ENCODE measurements at places on chromosomes 5 and 9.

DNA sequence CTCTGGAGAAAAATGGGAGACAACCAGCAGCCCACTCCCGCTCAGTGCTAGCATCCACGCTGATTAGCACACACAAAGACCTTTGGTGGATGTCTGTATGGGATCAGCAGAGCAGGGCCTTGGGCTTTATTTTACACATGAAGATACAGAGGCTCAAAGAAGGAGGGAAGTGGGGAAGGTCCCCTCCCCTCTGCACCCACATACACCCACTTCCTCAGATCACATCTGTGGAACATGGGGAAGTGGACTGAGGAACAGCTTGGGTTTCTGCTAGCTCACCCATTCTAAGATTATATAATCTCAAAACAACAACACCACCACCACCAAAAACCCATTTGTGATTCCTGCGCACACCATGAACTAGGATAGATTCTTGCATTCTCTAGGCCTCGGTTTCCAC, 14.0 kb downstream of the GGTA1 start:
- peak; percentile 88 for DNase-seq

- no peak for DNase-seq
These were observed 595.9 kb downstream of the DTWD2 start for GRCh38 chr5:118392491-118392890.

GRCh38 chr5:111404270-111404769, 108.0 kb downstream of the STARD4 start:
- no peak for DNase-seq

DNA sequence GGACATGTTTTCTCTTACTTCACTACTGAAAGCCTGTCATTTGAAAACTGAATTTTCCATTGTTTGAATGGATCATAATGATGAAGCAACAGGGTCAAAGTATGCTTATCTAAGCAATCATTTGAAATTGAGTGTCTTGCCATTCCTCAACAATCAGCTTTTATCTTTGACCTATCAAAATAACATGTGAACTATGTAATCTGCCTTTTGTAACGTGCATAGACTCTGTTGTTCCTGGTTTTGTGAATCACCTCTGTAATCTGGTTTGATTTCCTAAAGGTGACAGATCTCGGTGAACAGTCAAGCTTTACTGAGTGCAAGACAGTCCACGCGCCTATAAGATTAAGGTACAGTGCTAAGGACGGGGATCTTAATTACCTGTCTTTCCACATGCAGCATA, 3.3 kb downstream of the MEF2C start:
- no peak for DNase-seq

- DNase-seq: no peak
These were observed 17.9 kb downstream of the ADGRD2 start for GRCh38 chr9:124468061-124468740.

GRCh38 chr9:123373946-123374345, 17.9 kb downstream of the CRB2 start:
- no peak for DNase-seq

GRCh38 chr5:113167985-113168384, 191.4 kb downstream of the DCP2 start:
- no peak for DNase-seq

DNA sequence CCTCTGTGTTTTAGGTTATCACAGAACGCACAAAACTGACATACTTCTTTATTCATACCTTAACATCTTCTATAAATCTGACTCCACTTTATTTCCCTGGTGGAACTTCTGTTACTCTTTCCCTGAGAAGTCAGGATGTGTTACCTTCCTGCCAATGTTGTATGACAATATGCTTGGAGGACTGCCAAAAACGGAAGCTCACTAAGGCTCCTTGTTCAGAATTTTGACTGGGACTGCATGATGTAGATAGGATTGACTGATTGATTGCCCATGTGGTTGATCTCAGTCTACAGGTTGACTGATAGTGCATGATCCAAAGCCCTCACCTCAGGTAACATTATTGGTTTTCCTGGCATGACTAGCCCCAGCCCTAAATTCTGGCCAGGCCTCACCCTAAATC, 319.4 kb downstream of the TLR4 start:
- no peak for DNase-seq

DNA sequence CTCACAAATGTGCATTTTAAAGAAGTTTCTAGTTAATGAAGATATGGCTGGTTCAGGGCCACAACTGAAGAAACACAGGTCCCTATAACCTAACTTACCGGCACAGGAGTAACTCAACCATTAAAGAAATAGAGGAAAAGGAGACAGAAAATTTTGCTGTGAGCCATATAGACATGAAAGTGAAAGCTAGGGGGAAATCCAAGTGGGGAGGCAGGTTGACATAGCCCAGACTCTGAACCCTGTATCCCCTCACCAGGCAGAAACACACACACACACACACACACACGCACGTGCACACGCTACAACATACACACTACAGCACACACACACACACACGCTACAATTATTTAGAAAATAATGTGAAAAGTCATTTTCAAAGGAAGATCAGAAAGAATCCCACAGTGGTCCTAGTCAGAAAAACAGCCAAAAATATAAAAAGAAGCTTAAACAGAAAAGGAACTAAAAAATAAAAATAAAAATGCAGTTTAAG, 856.4 kb upstream of the CDH6 start:
- DNase-seq: no peak

DNA sequence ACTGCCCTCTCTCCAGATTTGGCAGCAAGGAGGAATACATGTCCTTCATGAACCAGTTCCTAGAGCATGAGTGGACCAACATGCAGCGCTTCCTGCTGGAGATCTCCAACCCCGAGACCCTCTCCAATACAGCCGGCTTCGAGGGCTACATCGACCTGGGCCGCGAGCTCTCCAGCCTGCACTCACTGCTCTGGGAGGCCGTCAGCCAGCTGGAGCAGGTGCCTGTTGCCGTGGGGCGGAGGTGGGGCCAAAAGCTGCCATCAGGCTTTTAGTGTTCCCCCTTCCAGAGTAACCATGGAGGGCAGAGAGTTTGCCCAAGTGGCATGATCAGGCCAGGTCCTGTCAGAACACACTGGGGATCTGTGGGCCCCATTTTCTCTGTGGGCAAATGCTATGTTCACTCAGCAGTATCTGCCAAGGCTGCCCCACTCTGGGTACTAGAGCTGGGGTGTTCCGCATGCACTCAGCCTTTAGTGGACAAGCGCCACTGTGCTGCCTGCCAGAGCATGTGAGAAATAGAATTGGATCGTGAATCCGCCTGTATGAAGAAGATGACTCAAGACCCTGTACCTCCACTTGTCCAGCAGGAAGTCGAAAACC, 117.1 kb downstream of the DAB2IP start:
- DNase-seq: no peak

DNA sequence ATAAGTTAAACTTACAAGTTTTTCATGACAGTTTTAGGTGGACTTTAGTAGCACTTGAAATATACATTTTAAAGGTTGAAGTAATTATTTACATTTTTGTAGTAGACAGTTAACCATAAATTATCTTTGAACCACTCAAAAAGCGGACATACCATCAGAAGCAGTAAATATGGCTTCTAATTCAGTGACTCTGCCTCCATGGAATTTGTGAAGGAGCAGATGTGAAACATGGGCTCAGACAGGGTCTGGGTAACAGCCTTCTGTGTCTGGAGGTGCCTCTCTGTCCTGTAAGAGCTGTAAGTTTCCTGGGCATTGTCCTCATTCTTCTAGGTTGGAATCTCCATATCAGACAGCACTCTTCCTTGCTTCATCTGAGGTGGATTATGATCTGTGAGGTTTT, 12.4 kb downstream of the RLN2 start:
- DNase-seq: no peak

DNA sequence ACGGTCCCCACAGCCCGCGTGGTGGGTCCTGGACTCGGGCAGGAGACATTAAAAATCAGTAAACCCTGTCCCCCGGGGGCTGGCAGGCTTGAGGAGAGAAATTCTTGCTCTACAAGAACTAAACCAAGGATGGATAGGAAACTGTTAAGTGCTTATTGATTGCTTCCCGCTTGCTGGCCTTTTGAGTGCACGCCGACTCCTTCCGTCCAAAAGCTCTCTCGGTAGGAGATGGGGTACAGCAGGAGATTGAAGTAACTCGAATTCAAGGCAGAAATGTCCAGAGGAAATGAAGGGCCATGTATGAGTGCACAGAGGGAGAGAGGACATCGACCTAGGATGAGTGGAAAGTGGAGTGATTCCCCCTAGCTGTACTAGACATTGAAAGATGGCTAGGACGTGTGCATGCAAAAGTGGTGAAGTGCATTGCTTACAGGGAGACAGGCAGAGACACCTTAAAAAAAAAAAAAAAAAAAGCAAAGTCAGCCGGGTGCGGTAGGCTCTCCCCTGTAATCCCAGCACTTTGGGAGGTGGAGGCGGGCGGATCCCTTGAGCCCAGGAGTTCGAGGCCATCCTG, 923 bp downstream of the RECK start:
- peak; percentile 25 for DNase-seq

GRCh38 chr5:169404223-169404622, 103.3 kb upstream of the SLIT3 start:
- DNase-seq: no peak

GRCh38 chr5:163303718-163304117, 133.7 kb upstream of the CCNG1 start:
- no peak for DNase-seq

DNA sequence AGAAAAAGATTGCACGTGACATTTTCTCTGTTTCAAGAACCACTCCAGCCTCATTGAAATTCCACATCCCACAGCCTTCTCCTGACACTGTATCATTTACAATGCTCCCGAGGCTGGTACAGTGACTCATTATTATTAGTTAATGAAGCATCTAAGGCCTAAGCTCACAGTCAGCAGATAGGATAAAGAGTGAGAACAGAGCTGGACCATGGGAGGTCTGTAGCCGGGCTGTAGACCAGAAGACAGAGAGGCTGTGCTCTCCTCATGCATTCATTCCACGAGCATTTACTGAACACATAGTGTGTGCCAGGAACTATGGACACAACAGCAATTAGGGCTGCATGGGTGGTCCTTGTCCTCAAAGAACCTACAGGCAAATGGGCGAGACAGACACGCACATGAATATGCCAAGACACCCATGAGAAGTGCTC, 47.3 kb upstream of the GALNT10 start:
- DNase-seq: no peak

GRCh38 chr9:104740621-104741020, 6.9 kb upstream of the NIPSNAP3A start:
- no peak for DNase-seq

- no peak for DNase-seq
These were observed 237.3 kb upstream of the TUT7 start for GRCh38 chr9:86591472-86591871.

DNA sequence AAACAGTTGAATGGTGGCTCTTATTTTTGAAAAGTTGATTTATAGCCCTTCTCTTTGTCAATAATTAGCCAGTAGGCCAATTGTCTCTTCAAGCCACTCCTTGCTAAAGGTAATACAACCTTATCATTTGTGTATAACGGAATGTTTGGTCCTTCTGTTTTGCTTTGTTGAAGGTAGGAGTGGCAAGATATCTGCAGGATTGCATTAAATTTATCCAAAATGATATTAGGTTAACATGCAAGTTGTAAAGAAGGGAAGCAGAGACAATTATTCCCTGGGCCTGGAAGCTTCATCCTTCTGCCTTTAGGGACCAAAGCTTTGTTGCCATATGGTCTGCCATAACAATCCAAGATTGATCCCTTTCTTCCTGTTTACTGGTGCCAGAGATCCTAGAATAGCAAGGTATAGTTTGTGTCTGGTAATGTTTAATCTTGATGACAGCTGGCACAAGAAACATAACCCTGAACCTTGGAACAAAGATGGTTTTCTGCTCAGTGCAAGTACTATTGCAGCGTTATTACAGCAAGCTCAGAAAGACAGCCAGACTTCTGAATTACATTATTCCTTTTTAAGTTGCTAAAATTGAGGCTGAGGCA, 15.5 kb upstream of the FSD1L start:
- no peak for DNase-seq

DNA sequence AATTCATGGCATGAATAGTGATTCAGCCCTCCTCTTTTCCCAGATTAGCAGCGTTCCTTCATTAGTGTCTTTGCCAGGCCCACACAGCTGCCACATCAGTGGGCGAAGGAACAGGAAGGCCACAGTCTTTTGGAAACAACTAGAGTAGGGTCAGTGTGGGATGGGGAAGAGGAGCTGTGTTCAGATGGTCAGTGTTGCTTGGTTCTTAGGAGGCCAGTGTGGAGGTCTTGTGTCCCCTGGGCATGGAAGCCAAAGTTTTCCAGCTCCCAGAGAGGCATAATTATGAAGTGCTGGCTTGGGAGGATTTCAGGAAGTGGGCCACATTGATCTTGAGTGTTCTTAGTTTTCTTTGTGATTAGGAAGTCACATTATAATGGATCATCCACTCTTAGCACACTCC, 269.6 kb downstream of the PSAT1 start:
- DNase-seq: no peak

DNA sequence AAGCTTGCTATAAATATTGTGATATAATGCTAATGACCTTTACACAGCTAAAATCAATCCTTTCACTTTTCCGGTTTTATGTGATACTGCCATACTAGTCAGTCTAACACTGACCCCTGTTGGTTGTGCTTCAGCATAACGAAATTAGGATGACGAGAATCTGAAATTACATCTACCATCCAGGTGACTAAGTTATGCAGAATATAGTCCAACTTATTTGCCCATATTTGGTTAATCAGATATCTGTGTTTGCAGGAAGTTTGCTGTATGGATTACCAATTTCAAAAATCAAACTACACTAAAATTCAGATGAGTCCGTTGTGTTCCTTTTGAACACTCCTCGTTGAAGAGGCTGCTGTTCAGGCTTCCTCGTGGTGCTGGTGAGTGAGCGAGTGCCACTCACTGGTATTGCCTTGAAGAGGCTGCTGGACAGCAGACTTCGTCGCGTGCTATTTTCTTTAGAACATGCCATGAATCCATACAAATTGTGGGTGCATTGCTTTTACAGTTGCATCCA, 32.5 kb downstream of the TENT4A start:
- peak; percentile 41 for DNase-seq

- DNase-seq: peak; percentile 41
These were observed 369.5 kb downstream of the ARL15 start for GRCh38 chr5:53940921-53941320.

DNA sequence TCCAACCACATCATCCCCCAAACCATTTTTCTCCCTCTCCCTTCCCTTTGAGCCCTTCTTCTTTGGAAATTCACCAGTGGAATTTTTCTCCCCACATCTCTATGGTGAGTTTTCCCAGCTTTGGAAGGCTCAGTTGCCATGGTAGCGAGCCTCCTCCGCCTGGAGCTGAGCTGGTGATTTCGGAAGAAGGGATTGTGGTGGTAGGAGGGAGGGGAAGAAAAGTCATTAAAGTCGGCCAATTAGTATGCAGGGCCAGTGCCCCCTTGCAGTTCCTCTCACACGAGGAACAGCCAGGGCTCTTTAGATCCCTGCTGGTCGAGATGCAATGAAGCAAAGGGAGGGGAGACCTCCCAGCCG, 322.0 kb downstream of the NTRK2 start:
- DNase-seq: no peak

DNA sequence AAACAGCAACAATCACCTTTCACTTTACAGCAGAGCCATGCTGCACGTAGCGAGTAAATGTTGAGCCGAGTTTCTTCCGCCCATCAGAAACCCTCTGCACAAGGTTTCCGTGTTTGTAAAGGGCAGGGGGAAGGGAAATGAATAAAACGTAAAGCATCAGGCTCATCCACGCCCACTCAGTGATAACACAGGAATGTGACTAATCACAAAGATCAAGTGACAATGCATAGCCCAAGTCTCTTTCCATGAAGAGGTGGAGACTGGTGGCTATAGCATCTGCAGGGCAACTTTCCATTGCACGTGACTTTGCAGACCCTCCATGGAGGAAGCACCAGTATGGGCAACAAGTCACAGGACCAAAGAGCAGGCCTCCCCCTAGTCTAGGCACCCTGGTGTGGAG, 56.6 kb downstream of the CAMSAP1 start:
- DNase-seq: no peak

GRCh38 chr5:126780165-126780827, 3.4 kb downstream of the LMNB1 start:
- DNase-seq: peak; percentile 73
